ENCODE measurements at places on chromosomes 7 and 10. TPM values are rescaled to one million over a fixed set of nuclear protein-coding genes. Genes with fewer than 3 reads are reported as not detected.

PDE6C gene
- not detected for total RNA-seq

DNA sequence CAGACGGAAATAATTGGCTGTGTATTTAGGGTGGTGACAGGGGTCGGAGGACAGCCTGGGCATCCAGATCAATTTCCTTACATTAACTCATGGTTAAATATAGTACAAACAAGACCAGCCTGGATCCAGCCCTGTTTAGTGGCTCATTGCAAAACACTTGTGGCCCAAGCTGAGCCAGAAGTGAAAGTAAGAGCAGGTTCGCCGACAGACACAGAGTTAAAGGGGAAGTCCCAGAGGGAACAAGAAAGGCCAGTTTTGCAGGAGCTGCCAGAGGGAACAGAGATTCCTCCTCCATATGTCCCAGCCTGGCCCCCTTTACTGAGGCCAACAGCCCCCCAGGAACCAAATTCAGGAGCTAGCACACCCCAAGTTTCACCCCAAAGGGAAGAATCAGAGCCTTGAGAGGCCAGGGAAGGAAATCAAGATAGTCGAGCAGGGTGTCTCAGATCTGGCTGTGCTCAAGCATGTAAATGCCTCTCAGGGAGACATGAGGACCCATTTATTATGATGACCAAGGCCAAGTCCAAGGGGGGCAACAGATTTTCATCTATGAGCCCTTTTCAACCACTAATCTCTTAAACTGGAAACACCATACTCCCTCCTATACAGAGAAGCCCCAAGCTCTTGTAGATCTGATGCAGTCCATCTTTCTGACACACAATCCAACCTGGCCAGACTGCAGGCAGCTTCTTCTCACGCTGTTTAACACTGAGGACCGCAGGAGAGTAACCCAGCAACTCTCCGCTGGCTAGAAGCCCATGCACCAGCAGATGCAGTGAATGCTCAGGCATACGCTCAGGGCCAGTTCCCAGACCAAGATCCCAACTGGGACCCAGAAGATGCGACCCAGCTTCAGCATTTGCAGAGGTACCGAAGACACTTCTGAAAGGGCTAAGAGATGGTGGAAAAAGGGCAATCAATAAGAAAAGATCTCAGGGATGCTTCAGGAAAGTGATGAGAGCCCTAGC is 15.9 kb upstream of the ADCK2 start:
- no peak for DNase-seq

- DNase-seq = no peak
Measured at GRCh38 chr10:123299598-123299997, 145.4 kb downstream of the BUB3 start.

GRCh38 chr10:14926722-14927416 is 27.0 kb downstream of the DCLRE1C start:
- no peak for DNase-seq

Data from T-helper 17 cell (primary cell).